NCI-H748 treated with DMSO at 0.1 percent for 48 hours (cell line): ENCODE measurements at places on chromosomes 5 and 9.

GRCh38 chr5:9479361-9479760 lies 66.5 kb downstream of the SEMA5A start:
- DNase-seq, result no peak

- DNase-seq, result no peak
These were observed 21.5 kb upstream of the ARHGAP26 start for GRCh38 chr5:142748568-142749249.

GRCh38 chr5:126640866-126641265 lies 40.1 kb downstream of the PHAX start:
- DNase-seq, result no peak

DNA sequence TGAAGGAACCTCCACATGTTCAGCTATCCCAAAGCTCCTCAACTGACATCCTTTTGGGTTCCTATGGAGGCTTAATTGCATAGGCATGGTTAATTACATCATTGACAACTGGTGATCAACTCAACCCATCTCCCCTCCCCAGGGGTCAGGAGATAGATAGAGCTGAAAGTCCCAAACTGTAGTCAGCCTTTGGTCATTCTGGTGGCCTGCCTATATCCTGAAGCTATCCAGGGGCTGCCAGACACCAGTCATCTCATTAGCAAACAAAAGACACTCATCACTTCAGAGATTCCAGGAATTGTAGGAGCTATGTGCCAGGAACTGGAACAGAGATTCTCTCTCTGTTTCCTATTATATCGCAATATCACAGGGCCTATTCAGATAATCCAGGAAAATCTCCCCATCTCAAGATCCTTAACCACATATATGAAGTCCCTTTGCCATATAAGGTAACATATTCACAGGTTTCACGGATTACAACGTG lies 646.5 kb upstream of the GRAMD2B start:
- DNase-seq, result no peak

GRCh38 chr9:101582553-101582952 lies 12.2 kb downstream of the PPP3R2 start:
- DNase-seq, result no peak

DNA sequence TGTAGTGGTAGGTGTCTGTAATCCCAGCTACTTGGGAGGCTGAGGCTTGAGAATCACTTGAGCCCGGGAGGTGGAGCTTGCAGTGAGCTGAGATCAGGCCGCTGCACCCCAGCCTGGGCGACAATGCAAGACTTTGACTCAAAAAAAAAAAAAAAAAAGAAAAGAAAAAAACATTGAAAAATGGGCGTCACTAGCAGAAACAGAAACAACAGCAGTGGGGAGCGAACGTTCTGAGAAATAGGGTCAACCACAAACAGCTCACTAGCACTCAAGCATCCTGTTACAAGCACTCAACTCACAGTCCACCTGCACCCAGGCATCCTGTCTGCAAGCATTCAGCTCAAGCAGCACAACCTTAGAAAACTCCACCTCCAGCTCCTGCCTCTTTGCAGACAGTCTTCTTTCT lies 17.2 kb downstream of the TRIM14 start:
- no peak for DNase-seq

GRCh38 chr5:78078858-78079257 lies 215.6 kb downstream of the AP3B1 start:
- DNase-seq, result no peak

- no peak for DNase-seq
These were observed 223.3 kb downstream of the MEF2C start for GRCh38 chr5:88659529-88660263.

DNA sequence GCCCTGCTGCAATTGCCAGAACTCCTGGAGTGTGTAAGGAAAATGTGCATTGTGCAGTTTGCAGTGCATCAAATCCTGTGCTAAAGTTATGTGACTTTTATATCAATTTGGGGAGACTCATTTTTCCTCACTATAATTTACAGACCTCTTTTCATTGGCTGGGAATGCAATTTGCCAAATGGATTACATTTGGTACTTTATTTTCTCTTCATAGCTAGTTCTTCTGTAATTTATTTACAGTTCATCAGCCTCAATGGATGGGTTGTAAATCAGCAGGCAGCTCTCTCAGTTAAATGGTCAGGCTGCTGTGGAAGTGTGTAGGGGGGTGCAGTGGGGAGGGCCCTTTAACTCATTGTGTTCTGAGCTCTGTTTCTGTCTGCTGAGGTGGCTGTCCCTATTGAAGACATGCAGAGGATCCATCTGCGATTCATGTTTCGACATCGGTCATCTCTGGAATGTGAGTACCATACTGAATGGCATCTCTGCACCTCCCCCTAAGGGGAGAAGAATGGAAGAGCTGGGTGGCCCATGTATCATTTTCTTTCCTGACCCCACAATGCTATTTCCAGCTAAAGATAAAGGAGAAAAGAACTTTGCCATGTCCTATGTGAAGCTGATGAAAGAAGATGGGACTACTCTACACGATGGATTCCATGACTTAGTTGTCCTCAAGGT lies 74.6 kb downstream of the DOCK2 start:
- DNase-seq, result no peak

DNA sequence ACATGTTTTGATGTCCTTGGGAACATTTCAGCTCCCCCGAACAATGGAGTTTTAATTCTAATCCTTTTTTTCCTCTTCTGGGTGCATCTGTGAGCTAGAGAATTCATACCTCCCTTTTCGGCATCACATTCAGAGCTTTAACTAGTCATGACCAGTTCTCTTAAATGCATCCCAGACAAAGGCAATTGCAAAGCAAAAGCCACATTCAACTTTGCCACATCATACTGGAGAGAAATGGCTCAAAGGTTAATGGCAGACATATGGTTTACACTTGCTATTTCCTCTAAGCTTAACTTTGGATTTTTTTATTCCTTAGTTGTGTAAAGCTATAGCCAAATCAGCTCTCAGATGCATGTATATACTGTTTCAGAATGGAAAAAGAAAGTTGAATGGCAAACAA lies 153.3 kb downstream of the ESM1 start:
- DNase-seq, result no peak

DNA sequence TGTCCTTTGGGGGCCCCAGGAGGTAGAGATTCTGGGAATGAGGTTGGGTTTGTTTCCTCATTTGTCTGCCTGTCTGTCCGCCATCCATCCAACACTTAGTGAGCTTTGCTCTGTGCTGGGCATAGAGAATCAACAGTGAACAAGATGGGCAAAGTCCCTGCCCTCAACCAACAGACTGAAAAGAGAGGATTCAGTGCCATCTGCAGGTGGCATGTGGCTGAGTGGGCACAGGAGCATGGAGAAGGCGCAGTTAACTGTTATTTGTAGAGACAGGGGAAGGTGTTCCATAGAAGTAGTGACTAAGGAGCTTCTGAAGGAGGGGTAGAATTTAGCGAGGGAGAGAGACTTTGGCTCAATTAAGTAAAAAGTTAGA lies 23.1 kb downstream of the POLR1E start:
- no peak for DNase-seq

- DNase-seq, result no peak
These were observed 18.6 kb upstream of the SUSD1 start for GRCh38 chr9:112193572-112194288.

DNA sequence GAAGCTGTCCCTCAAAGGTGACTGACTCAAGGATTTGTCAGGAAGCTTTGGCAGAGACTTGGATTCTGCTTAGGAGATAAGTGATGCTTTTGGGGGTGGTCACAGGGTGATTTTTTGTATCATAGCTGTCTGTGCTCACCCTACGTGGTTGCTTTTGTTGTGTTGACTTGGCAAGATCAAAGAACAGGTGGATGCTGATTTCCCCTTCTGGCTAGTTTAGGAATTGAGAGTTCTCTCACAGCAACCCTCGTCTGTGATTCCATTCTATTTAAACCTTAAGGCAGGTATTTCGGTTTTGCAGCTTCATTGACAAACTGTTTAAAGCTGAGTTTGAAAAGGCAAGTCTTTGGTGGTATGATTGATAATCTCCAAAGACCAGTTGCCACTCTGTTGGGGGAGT lies 27.2 kb downstream of the ARHGAP26 start:
- no peak for DNase-seq

- DNase-seq, result no peak
These were observed 67.9 kb upstream of the TARS1 start for GRCh38 chr5:33372721-33373472.

GRCh38 chr5:131795879-131796792 lies 681 bp downstream of the FNIP1 start:
- no peak for DNase-seq

- DNase-seq, result no peak
These were observed 169.0 kb downstream of the DAB2IP start for GRCh38 chr9:121820286-121821005.

DNA sequence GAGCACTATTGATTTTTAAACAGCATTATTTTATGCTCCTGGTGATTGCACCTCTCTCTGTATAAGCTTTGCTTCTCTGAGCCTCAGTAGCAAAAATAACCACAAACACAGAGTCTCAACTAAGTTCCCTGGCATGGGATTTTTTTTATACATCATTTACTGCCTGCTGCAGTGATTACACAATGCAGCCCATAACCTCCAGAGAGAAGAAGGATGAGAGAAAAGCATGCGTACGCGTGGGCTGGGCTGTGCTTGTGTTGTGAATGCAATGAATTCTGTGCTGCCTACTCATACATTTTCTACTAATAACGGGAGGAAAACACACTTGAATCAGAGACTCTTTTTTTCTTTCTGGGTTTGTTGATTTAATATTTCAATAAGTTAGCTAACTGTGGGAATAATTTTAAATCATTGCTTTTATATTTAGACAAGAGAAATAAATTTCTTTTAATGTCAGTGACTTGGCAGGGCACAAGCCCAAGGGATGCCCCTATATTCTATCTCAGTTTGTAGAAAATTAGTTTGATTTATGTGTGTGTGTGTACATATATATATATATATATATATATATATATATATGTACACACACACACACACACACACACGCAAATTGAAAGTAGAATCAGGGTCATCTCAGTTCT lies 351.5 kb downstream of the MED10 start:
- DNase-seq, result no peak

DNA sequence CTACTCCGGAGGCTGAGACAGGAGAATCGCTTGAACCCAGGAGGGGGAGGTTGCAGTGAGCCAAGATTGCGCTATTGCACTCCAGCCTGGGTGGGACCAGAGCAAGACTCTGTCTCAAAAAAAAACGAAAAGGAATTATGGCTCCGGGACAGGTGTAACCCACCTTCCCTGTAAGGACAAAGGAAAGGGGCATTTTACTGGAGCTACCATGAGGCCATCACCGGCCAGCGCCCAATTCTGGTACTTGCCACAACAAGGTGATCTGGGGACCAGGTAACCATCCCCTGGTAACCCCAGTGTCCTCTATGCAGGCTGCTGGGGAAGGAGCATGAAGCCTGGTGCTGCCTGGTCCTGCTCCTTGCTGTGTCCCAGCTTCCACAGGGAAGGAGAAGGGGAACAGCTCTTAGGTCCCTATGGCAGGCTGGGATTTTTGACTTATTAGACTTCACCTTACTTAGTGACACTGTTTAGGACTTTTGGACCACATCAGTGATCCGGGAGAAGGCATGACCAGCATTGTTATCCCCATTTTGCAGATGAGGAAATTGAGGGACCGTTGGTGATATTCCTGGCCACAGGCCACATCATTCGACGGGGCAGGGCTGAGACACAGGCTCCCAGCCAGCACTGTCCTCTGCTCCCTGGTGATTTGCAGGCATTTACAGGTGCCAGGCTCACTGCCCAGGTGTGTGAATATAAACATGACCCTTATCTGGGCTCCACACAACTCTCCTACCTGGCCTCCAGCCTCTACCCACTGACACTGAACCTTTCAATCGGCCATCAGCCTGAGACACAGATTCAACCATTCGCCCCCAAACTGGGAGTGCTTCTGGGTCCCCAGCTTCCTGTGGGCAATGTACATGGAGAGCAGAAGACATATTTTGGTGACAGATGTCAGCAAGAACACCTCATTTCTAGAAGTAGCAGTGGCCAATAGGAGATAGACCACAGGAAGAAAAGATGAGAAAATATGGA lies 26.5 kb upstream of the ABO start:
- no peak for DNase-seq

GRCh38 chr9:120808931-120809330 lies 15.7 kb upstream of the FBXW2 start:
- no peak for DNase-seq

- peak; percentile 59 for DNase-seq
These were observed 85.2 kb downstream of the ARSB start for GRCh38 chr5:78899922-78900362.

DNA sequence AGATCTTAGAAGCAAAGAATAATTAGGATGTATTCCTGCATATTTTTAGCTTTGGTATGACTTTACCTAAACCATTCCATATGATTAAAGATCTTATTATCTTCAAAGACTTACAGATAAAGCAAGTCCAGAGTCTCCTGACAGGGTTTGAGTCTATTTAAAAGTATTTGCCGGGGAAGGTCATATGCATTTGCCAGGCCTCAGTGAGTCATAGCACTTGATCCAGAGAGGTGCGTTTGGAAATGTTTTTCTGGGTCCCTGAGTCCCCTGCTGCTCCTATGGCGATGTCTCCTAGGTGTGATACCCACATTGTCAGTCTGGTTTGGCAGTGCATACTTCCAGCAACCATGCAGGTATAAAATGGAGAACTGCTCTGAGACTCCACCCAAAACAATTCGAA lies 217.0 kb downstream of the FBXL7 start:
- no peak for DNase-seq

- no peak for DNase-seq
These were observed 120.5 kb upstream of the BOD1 start for GRCh38 chr5:173736923-173737412.

DNA sequence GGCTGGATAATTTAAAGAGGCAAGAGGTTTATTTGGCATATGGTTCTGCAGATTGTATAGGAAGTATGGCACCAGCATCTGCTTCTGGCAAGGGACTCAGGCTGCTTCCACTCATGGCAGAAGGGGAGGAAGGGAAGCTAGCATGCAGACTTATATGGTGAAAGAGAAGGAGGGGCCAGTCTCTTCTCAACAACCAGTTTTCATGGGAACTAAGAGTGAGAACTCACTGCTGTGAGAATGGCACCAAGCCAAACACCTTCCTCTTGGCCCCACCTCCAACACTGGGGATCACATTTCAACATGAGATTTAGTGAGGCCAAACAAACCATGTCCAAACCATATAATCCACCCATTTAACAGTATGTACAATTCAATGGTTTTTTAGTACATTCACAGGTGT lies 113.3 kb upstream of the SHB start:
- peak; percentile 60 for DNase-seq

DNA sequence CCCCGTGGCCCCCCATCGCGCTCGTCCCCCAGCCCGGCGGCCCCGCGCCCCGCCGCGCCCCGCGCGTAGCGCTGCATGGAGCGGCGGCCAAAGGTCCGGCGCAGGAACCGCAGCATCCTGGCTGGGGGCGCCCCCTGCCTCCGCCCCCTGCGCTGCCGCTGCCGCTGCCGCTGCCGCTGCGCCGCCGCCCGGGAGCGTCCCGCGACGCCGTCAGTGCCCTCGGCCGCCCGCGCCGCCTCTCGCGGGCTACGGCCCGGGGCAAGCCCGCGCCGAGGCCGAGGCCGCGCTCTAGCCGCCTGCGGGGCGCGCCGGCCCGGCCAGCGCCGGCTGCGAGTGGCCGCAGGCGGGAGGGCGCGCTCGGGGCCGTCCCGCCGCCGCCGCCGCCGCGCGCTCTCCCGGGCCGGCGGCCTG lies 523 bp downstream of the EPB41L4B start:
- no peak for DNase-seq
